Breast epithelium (tissue), 4 donors: ENCODE measurements at places on chromosomes 1 and 21.
A peak's percentile ranks its signal among the peaks of the same experiment; 100 is the strongest.

- DNase-seq = no peak
These were observed 30.2 kb downstream of the PLA2G4A start for GRCh38 chr1:186858923-186859322.

- DNase-seq = no peak
These were observed 577.4 kb downstream of the PTBP2 start for GRCh38 chr1:97298966-97299365.

DNA sequence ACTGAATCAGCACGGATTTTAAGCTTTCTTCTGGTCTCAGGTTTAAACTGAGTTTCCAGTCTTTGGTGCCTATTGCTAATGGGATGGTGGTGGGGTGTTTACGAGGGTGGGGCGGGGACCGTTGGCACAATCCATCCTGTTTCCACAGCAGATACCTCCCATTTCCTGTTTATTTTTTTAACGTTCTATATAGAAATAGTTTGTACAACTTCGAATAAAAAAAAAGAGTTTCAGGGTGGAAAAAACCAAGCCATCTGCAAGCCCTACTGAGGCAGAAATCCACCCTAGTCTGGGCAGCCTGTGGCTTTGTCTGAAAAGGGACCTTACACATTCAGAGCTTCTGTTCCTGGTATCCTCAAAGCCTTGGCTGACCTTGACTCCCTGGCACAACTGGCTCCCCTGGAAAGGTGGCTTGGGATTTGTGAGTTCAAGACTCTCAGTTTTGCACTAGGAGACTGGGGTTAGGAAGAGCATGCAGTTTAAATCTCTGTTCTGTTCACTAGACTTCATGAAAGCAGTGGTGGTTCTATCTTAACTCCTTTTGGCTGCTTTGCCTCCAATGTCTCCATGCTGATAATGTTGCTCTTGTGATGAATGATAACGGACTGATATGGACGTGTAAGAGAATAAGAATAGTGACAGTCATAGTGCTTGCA lies 46.7 kb downstream of the VANGL2 start:
- DNase-seq = no peak

GRCh38 chr1:221776495-221777301 lies 34.8 kb upstream of the DUSP10 start:
- no peak for DNase-seq

DNA sequence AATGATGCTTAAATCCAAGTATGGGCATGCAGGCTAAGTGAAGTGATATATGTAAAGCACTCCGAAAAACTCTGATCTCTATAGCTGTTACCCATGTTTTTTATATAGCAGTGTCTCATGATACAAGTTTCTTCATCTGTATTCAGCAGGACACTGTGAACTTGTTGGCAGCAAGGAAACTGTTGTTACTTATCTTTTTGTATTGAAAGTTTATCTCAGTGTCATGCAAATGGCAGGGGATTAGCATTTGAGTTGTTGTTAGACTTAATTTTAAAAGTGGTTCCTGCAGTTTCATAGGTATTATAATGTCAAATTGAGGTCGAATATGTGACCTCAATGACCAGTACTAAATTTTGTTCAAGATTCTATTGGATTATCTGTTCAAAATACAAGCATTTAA lies 47.9 kb downstream of the NCAM2 start:
- no peak for DNase-seq

DNA sequence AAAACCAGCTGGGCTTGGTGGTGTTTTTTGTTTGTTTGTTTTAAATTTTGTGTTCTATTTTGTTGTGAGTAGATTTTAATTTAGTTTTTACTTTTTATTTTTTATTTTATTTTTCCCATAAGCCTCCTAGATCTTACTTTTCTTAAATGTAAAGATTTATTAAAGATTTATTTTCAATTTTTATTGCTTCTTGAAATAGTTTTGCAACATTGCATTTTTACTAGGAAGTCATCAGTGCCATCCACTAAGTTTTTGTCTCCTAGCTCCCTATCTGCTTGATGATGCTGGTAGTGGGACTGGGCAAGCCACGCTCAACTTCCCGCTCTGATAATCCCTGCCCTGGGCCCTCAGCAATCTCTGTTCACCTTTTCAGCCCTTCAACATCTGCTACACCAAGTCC lies 175.4 kb downstream of the CDC7 start:
- DNase-seq = no peak

GRCh38 chr1:222009105-222009730 lies 267.3 kb upstream of the DUSP10 start:
- no peak for DNase-seq

GRCh38 chr1:1162597-1163537 lies 10.8 kb upstream of the TTLL10 start:
- peak; percentile 86 for DNase-seq
